Left renal cortex interstitium (tissue), 4 donors: ENCODE measurements at places on chromosomes 12 and 14.

DNA sequence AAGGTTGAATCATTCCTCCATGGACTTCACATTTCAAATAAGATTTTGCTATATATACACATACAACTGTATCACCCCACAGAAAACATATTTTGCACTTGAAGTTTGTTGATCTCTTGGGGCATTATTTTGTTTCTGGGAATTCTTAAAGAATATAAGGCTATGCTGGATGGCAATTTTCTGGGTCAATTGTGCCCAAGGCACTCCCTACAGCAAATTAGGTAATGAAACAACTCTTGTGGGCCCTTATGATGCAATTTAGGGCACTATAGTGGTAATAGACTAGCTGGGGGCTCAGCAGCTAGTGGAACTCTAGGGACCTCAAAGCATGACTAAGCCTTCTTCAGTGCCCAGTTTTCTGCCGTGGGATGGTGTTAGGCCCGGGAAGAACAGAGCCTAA is 444.4 kb downstream of the NRXN3 start:
- no peak for DNase-seq

DNA sequence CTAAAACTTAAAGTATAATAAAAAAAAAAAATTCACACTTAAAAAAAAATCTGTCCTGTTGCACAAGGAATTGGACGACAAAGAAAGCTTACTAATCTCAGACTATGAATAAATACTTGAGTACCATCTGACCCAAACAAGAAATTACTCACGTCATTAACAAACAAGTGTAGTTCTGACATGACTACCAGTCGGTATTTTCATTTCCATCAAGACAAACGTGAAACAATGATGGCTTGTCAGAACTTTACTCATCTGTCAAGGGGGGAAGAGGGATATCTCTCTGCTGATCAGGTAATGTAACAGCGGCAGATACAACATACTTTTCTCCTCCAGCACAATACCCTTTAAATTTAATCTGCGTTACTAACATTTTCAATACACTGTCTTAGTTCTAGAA is 78.3 kb downstream of the CDK17 start:
- DNase-seq: no peak

- peak; percentile 13 for DNase-seq
These were observed 101.9 kb downstream of the SLC8A3 start for GRCh38 chr14:70086685-70087379.

- DNase-seq: no peak
These were observed 82.1 kb downstream of the PLXNC1 start for GRCh38 chr12:94230357-94230905.

DNA sequence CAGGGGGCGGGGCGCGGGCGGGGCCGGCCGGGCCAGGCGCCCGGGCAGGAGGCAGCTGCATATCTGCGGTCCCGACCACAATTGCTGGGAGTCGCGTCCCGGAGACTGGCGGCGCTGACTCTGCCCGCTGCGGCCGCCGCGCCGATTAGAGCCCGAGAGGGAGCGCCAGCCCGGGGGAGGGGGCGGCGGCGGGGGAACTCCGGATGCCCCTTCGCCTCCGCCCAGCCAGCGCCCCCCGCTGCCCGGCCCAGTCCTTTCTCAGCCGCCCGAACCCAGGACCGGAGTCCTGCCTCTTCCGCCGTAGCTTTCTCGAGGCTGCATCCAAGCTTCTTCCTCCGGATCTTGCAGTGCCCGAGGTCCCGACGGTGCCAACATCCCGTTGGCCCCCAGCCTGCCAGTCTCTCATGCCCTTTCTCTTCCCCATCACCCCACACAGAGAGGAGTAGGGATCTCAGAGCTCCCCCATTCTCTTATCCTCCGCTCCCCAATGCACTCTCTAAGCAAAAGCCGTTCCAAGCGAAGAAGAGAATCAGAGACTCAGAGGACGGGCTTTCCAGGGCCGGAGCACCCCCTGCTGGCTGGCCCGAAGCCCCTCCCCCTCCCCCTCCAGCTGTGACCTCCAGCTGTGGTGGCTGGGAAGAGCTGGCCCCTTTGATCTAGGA is 8.8 kb upstream of the SP7 start:
- peak; percentile 77 for DNase-seq
